ENCODE measurements at places on chromosomes 12 and 14.

- no peaks in the 10 kb centered on the region for H3K4me1 ChIP-seq
- no peak for DNase-seq
- no peaks in the 10 kb centered on the region for H3K27me3 ChIP-seq
- H3K27ac ChIP-seq: no peak overlapping the region
- H3K4me3 ChIP-seq: no peak overlapping the region
- no peaks in the 10 kb centered on the region for H3K36me3 ChIP-seq
Observed at GRCh38 chr12:100904270-100904669, 109.7 kb downstream of the ANO4 start.

DNA sequence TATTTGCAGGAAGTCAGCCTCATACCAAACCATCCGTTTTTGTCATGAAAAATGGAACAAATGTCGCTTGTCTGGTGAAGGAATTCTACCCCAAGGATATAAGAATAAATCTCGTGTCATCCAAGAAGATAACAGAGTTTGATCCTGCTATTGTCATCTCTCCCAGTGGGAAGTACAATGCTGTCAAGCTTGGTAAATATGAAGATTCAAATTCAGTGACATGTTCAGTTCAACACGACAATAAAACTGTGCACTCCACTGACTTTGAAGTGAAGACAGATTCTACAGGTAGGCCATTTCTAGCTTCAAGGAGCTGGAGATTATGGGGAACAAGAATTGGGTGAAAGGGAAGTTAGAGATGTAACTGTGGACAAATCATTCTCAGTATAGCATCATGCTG lies 126.1 kb downstream of the DAD1 start:
- no peaks in the 10 kb centered on the region for H3K27me3 ChIP-seq
- no peak for DNase-seq

GRCh38 chr12:5467931-5468330 lies 36.0 kb downstream of the NTF3 start:
- H3K27ac ChIP-seq: no peak overlapping the region
- H3K27me3 ChIP-seq: no peaks in the 10 kb centered on the region
- H3K36me3 ChIP-seq: no peaks in the 10 kb centered on the region
- no peak for DNase-seq
- H3K4me1 ChIP-seq: no peaks in the 10 kb centered on the region

DNA sequence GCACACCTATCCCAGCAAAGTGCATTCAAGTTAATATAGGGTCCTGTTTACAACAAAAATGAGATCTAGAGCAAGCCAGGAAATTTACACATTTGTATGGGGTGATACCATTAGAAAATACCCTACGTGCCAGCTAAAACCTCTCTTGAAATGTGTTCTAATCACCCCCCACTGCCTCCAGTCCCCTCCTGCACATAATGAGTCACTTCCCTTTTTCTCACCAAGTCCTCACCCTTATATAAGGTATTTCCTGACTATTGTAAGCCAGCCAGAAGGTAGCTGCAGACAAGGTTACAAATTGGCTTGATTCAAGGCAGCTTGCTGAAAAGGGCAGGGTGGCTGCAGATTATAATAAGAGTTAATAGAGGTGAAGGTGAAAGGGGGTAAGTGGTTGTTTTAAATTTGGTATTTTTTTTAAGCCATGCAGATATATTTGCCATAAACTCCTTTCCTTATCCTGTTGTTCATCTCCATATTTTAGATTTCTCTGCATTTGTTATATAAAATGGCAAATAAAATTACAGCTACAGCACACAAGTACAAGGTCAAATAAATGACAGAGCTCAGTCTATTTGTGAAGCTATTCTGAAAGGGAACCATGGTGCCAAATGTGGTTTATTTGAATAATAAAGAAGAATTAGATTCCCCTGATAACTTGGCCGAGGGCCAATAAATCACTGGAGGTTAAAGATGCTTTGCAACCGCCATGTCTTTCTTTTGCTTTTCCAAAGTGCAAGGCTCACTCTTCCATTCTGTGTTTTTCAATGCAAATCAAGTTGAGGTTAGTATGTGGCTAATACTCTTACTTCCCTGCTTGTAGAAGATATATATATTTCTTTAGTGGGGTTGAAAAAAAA lies 385.9 kb downstream of the EGLN3 start:
- H3K27me3 ChIP-seq: no peaks in the 10 kb centered on the region
- DNase-seq: no peak
- no peak overlapping the region for H3K4me3 ChIP-seq
- no peaks in the 10 kb centered on the region for H3K4me1 ChIP-seq
- H3K27ac ChIP-seq: no peak overlapping the region

DNA sequence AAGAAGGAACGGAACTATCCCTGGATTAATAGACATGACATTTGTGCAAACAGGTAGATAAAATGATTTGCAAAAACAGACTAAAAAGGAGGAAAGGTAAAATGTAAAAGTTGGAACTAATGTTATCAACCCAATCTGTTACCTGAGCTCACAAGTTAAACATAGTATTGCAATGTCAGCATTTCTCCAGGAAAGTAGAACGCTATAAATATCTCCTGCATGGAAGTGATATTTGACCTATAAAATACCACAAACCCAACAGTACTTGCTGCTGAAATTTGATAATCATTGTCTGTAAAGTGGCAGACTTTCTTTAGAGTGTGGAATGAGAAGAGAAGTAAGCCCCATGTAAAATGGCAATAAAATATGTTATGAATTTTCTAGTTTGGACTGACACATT lies 1435.7 kb downstream of the LRFN5 start:
- H3K36me3 ChIP-seq: no peaks in the 10 kb centered on the region
